GM12878 (cell line): ENCODE measurements at places on chromosomes 13 and 19. TPM values are rescaled to one million over a fixed set of nuclear protein-coding genes. Genes with fewer than 3 reads are reported as not detected.

DNA sequence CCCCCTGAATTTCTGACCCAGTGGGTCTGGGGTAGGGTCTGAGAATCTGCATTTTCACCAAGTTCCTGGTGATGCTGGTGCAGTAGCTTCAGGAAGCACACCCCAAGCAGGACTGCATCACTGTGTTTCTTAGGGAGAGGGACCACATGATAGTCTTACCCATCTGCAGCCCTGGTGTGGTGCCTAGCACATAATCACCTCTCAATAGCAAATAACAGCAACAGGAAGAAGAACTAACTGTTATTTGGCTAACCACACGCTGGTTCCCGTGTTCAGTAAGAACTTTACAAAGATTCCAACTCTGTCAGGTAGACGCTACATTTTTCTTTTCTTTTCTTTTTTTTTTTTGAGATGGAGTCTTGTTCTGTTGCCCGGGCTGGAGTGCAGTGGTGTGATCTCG lies 41.9 kb upstream of the SPATA13 start:
- H3K27ac ChIP-seq: no peak overlapping the region
- H3K4me1 ChIP-seq: no peaks in the 10 kb centered on the region
- DNase-seq: no peak
- 0 out of 2 replicates have a peak, but pooled peaks cover 7% of the 10 kb centered on the region for H3K27me3 ChIP-seq

DNA sequence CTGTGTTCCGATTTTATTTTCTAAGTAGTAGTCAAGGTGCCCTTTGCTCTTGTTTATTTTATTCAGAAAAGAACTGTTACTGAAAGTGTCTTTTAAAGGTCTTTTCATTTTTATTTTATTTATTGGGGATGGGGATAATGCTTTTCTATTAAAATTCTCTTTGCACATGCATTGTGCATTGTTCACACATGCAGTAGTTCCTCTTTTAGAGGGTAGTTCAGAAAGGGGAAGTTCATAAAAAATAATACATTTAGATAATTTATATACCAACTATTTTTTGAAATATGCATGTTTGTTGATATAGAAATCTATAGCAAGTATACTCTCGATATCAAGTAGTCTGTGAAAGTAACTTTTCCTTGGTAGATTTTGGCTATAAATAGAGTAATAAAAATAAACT lies 3.5 kb downstream of the GPC5 start:
- no peak overlapping the region for H3K27ac ChIP-seq
- H3K4me3 ChIP-seq: no peak overlapping the region
- peaks cover 3% of the 10 kb centered on the region; the same call in 1 of the 2 replicates for H3K4me1 ChIP-seq
- H3K27me3 ChIP-seq: no peaks in the 10 kb centered on the region
- no peaks in the 10 kb centered on the region for H3K36me3 ChIP-seq

DNA sequence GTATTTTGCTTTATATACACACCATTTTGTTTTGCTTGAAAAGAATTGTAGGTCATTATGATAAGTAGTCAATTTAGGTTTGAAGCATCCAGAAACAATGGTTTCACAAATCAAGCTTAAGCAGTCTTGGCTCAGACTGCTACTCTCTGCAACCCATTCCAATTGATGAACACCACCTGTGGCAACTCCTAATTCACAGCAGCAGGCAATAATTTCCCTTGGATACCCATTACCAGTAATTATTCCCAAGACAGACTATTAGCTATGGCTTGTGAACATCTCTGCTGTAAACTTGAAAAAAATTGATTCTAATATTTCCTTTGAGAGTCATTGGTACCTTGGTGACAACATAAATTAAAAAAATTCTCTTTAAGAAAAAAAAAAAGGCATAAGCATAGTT lies 299.3 kb upstream of the SLITRK6 start:
- no peak overlapping the region for H3K27ac ChIP-seq
- no peaks in the 10 kb centered on the region for H3K4me1 ChIP-seq
- no peaks in the 10 kb centered on the region for H3K27me3 ChIP-seq
- no peaks in the 10 kb centered on the region for H3K36me3 ChIP-seq
- H3K4me3 ChIP-seq: no peak overlapping the region

GRCh38 chr19:5093948-5094718 lies 125.2 kb downstream of the KDM4B start:
- H3K4me1 ChIP-seq: no peaks in the 10 kb centered on the region
- H3K36me3 ChIP-seq: peaks cover 8% of the 10 kb centered on the region; the same call in 1 of the 2 replicates
- DNase-seq: no peak
- H3K27me3 ChIP-seq: no peaks in the 10 kb centered on the region

SOX21 gene
- polyA plus RNA-seq: not detected in 2 replicates

TINCR gene
- 0.05 TPM in 1 of 2 replicates, not detected in the other for polyA plus RNA-seq
